ENCODE measurements at places on chromosomes 4 and X.

- no peak for ATAC-seq
Observed at GRCh38 chr4:144687466-144687865, 41.5 kb downstream of the HHIP start.

- ATAC-seq = no peak
Observed at GRCh38 chr4:95155759-95156451, 392.9 kb downstream of the UNC5C start.

- ATAC-seq = no peak
Observed at GRCh38 chr4:167218022-167218608, 16.2 kb downstream of the SPOCK3 start.

GRCh38 chr4:47829438-47829837 lies 8.4 kb downstream of the CORIN start:
- no peak for ATAC-seq

GRCh38 chr4:63607169-63607872 lies 801.9 kb downstream of the TECRL start:
- no peak for ATAC-seq

DNA sequence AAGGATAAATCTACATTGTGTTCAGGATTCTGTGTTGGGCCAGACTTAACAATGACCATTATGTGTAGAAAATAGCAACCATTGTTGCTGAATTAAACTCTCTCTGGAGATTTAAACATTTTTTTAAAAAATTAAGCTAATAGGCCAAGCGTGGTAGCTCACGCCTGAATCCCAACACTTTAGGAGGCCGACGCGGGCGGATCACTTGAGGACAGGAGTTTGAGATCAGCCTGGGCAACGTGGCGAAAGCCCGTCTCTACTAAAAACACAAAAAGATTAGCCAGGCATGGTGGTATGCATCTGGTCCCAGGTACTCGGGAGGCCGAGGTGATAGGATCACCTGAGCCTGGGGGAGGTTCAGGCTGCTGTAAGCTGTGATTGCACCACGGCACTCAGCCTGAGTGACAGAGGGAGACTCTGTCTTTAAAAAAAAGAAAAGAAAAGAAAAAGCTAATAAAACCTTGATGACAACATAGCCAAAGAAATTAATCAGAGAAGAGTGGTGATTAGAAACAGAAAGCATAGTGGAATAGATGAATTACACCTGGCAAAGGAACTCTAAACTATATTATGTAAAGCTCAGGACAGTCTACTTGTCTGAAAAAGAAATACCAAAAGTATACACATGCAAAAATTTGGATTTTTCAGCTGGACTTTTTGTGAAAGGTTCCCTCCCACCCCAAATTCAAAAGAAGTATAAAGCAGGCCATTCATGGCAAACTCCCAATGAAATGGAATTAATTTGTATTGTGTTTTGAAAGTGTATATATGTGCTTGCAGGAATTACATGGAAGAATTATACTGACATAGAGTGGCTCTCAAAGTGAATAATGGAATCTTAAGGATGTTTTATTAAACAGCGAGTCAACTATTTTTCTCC lies 21.9 kb downstream of the PLS3 start:
- ATAC-seq = peak; percentile 41

DNA sequence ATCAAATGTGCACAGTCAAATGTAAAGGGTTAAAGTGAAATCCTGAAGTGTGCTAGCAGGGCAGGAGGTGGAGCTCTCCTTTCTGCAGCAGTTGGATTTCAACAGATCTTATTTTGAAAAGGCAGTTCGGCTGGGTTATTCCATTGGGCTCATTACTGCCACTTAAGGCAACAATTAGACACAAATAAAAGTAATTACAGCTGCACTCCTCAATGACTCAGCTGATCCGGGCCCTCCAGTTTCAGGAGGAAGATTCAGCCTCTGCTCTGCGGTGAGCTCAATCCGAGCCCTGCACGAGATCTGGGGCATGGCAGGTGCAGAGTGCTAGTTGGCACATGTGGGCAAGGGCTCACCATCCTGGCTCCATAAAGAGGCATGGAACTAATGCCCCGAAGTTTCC lies 85.4 kb downstream of the PHKA2 start:
- peak; percentile 15 for ATAC-seq

DNA sequence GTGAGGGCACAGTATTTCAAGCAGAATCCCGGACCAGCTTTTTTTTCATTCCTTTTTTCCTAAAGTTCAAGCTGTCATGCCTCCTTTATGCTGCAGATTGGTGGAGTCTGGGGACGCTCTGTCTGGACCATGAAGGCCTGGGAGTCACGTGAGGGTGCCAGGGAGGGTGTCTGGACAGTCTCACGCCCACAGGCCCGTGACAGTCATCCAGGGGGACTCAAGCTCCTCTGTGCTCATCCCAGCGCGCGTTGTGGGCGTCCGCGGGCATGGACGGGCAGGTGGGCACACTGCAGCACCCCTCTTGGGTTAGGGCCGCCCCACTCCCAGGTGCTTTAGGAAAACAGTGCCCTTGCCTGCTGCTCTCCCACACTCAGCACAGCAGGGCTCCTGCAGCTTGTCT lies 4.8 kb downstream of the CPZ start:
- no peak for ATAC-seq

DNA sequence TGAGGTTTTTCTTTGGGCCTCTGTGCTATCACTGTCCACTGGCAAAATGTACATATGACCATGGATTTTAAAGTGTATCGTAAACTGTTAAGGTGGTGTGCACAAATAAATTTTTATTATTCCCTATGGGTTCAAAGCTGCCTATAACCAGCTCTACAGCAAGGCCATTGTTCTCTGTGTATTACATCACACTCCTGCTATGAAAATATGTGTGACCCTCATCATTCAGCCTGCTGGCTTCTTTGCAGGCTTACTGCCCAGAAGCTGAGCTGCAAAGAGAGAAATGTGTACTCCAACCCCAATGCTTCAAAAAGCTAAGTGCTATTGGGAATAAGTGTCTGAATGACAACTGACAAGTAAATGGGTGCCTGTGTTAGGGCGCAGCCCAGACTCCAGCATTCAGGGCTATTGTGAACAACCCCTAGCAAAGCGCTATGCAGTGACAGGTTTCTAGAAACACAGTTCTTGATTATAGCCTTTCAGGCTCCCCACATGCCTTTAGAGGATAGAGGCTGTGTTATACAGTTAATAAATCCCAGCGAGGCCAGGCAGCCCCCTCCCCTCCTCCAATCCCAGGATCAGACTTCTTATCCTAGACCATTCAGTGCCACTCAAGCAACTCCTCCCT lies 220.4 kb upstream of the RADX start:
- no peak for ATAC-seq

DNA sequence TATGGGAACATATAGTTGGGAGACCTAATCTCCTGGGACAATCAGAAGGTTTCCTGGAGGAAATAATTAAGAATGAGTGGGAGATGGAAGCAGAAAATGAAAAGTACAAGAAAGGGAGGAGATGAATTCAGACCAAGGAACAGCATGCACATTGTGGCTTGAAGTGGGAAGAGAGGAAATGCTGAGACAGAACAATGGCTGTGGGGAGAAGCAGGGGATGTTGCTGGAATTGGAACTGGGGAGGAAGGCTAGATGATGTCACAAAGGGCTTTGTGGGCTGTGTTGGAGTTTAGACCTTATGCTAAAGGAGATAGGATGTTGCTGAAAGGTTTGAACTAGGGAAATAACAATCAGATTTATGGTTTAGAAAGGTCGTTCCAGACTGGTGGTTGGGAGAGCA lies 119.5 kb upstream of the DIPK2B start:
- no peak for ATAC-seq
